Testis (tissue), 5 donors: ENCODE measurements at places on chromosomes 13 and 19.
A peak's percentile ranks its signal among the peaks of the same experiment; 100 is the strongest.

DNA sequence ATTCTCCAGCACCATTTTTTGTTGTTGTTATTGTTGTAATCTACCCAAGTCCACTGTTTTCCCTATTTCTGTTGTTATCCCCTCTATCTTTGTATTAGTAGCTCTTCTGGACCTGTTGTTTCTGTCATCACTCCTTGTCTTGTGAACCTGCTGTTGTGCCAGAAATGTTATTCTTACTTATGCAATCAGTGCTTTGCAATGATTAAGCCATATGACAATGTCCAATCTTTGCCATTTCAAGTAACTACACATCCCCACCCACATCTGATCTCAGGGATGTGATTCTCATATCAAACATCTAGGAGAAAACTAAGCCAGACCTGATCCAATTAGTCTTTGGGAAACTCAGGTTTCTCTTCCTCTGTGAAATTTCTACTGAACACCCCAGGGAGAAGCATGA lies 472.6 kb upstream of the KLHL1 start:
- no peak for DNase-seq

- DNase-seq: no peak
Observed at GRCh38 chr19:6734096-6734696, 3.2 kb downstream of the GPR108 start.

DNA sequence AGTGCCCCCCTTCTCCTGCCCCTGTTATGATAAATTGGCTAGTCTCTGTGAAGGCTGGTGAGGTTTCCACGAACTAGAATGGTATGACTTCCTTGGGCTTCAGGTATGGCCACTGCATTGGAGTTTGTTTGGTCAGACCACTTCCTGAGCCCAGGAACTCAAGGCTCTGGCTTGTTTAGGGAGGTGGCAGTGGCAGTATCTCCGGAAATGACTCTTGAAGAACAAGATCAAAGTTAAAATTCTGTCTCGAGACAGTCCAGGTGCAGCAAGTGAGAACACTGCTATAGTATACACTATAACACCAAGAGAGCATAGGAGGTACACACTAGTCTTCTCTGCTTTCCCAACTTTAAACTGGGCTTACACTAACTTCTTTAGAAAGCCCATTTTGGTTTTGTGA lies 309.1 kb downstream of the KLF12 start:
- DNase-seq: no peak

- peak; percentile 43 for DNase-seq
Observed at GRCh38 chr19:14530005-14530348, 583 bp downstream of the TECR start.
